Right cardiac atrium (tissue), 5 donors: ENCODE measurements at places on chromosomes 13 and 19. TPM values are rescaled to one million over a fixed set of nuclear protein-coding genes. Genes with fewer than 3 reads are reported as not detected.
A peak's percentile ranks its signal among the peaks of the same experiment; 100 is the strongest.

DNA sequence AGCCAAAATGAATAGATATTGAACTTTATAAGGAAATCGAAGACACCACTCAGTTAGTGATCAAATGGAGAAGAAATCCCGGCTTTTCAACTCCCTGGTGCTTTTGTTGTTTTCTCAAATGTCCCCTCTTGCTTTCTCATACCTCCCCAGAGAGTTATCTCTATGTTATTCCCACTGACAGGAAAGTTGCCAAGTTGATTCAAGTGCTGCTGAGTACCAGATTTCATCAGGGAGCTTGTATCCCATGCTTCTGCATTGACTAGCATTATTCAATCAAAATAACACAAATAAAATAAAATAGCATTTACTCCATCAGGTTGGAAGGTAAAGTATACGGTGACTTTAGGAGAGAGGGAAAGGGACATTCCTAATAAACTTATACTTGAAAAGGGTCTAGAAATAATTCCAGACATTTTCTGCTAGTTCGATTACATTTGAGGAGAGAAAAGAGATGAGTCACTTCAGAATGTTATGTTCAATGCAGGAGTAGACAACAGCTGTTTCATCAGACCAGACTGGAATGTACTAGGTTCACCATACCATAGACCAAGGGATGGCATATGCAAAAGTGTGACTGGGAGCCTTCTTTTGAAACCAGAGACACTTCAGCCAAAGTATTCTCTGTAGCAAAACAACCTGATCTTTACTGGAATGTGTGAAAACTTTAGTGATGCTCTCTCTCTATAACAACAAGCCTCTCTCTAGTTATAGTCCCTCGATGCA is 397.8 kb downstream of the FGF14 start:
- DNase-seq = peak; percentile 12

Gene KCNRG
- 0.36 TPM for total RNA-seq

DNA sequence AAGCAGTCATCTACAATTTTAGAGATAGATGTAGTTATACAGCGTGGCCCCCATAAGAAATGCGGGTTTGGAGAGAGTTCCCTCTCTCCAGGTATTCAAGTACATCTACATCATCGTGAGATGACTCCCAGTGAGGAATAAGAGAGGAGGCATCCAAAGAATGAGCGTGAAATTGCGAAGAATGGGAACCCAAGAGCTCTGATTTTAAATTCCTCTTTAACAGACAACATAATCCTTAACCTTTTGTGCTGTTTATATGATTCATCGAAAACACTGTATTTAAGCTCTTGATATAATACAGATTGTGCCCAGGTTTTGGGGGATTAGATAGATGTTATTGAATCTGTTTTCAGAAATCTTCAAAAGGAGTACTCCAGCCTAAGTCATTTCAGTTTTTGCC is 161.5 kb downstream of the COG6 start:
- no peak for DNase-seq

- DNase-seq = no peak
Measured at GRCh38 chr19:40691421-40692211, 1.2 kb upstream of the NUMBL start.

- DNase-seq = peak; percentile 75
Measured at GRCh38 chr19:35038623-35039512, 2.7 kb upstream of the HPN start.

Gene KIR2DL3
- not detected for total RNA-seq

DNA sequence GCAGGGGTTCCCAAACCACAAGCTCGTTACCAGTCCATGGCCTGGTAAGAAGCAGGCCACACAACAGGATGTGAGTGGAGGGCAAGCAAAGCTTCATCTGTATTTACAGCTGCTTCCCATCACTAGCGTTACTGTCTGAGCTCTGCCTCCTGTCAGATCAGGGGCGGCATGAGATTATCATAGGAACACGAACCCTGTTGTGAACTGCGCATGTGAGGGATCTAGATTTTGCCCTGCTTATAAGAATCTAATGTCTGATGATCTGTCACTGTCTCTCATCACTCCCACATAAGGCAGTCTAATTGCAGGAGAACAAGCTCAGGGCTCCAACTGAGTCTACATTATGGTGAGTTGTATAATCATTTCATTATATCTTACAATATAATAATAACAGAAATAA is 677.4 kb upstream of the SLITRK6 start:
- no peak for DNase-seq
